ENCODE measurements at places on chromosomes 13 and 19. TPM values are rescaled to one million over a fixed set of nuclear protein-coding genes. Genes with fewer than 3 reads are reported as not detected.

Gene NECTIN2
- total RNA-seq = 80.6 TPM

Gene OR7C1
- not detected for total RNA-seq

Gene SLC10A2
- total RNA-seq = not detected

Gene KASH5
- not detected for total RNA-seq

Gene NCCRP1
- not detected for total RNA-seq
